ENCODE measurements at places on chromosomes 6 and 20.

DNA sequence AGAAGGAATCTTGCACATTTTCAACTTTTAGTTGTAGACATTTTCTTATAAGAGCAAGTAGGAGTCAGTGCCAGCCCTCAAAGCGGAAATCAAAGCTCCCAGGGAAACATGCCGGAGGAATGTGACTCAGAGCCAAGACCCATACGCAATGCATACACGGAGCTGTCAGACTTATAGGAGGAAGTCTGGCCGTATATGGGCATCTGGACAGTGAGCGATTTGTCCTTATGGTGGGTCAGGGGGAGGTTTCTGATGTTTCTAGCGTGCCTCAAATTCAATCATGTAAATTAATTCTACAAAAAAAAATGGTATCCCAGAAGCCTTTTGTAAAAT lies 3.6 kb upstream of the CCN2 start:
- DNase-seq = no peak

- no peak for DNase-seq
These were observed 109.1 kb downstream of the TSHZ2 start for GRCh38 chr20:53080969-53081871.

GRCh38 chr20:14126856-14127255 lies 131.5 kb downstream of the MACROD2 start:
- no peak for DNase-seq

GRCh38 chr6:167528239-167528638 lies 203.4 kb downstream of the TTLL2 start:
- no peak for DNase-seq

GRCh38 chr6:36249536-36249935 lies 20.3 kb upstream of the PNPLA1 start:
- DNase-seq = no peak

- DNase-seq = no peak
These were observed 699.3 kb downstream of the RNF144B start for GRCh38 chr6:19086480-19086879.

DNA sequence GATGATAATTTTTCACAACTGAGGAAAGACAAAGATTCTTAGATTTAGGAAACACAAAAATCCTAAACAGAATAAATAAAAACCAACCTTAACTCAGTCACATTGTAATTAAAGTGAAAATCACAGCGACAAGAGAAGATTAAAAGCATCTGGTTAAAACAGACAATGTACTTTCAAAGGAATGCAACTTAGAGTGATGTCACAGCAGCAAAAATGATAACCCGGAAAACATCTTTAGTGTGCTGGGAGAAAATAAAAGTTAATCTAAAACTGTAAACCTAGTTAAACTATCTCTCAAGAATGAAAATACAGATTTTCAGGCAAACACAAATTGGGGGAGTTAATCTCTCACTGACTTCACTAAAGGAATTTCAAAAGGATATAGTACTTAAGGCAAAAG lies 76.8 kb upstream of the OGFRL1 start:
- DNase-seq = no peak

GRCh38 chr20:33301192-33301930 lies 18.3 kb downstream of the BPIFB1 start:
- no peak for DNase-seq

- DNase-seq = no peak
These were observed 19.5 kb downstream of the CPXM1 start for GRCh38 chr20:2780948-2781347.

- no peak for DNase-seq
These were observed 178.1 kb upstream of the TCF21 start for GRCh38 chr6:133710826-133711225.
